ENCODE measurements at places on chromosomes 11 and 22.

DNA sequence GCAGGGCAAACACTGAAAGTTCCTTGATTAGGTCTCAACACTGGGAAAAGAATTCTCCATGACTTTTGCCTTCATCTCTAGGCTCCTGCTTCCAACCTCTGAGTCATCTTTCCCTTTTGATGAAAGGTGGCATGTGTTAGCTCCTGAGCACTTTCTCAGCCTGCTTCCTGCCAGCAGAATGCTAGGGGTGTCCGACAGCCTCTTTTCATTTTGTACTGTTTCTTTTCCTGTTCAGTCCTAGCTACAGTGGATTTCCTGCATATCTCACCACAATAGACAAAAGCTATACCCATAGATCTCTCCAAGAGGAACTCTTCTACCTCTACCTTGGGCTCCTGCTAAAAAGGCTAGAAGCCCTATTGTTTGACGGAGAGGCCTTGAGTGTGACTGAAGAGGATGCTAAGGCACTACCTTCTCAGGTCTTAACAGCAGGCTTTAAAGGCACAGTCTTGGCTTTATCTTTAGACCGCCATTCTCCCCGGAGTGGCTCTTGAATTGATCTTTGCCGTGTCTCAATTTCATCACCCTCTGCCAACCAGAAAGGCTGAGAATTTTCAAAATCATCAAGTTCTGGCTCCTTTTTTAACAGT, 145.5 kb downstream of the RBFOX2 start:
- DNase-seq = no peak

DNA sequence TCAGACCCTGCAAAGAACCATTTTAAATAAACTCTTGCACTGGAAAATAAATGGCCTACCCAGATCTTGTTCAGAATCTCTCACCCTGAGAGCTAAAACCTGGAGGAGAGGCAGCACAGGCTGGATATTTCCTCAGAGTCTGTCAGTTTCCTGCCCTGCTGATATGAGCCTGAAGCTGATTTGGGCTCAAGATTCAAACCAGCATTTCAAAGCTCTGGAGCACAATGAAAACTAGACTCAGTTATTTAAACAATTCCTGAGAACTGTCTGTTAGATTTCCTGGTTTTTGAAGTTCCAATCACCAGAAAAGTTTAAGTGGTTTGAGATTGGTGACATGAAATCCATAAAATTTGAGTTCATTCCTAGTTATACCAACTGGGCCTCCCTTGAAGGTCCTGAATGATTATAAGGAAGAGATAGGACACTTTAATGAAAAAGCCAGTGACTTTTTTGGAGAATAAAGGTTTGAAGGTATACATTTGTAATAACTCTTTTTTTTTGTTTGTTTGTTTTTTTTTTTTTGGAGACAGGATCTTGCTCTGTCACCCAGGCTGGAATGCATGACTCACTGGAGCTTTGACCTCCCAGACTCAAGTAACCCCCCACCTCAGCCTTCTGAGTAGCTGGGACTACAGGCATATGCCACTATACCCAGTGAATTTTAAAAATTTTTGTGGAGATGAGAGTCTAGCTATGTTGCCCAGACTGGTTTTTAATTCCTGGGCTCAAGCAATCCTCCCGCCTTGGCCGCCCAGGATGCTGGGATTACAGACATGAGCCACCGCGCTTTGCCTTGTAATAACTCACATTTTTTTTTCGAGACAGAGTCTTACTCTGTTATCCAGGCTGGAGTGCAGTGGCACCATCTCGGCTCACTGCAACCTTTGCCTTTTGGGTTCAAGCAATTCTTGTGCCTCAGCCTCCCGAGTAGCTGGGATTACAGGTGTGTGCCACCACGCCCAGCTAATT, 8.0 kb upstream of the ESAM start:
- no peak for DNase-seq

DNA sequence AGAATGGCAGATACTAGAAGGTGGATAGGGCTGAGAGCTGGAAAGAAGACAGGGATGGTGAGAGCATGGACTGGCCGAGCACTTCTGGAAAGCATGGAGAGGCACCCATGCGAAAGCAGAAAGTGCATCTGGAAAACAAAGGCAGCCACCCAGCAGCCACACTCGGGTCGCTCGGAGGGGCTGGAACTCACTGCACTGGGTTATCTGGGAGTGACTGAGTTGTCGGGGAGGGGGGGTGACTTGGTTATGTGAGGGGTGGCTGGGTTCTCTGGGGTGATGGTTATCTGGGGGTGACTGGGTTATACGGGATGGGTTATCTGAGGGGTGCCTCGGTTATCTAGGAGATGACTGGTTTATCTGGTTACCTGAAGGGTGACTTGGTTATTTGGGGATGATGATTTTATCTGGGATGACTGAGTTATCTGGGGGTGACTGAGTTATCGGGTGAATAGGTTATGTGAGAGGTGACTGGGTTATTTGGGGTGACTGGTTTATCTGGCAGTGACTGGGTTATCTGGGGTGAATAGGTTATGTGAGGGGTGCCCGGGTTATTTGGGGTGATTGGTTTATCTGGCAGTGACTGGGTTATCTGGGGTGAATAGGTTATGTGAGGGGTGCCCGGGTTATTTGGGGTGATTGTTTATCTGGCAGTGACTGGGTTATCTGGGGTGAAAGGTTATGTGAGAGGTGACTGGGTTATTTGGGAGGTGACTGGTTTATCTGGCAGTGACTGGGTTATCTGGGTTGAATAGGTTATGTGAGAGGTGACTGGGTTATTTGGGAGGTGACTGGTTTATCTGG, 2.6 kb upstream of the PANX2 start:
- DNase-seq = no peak

DNA sequence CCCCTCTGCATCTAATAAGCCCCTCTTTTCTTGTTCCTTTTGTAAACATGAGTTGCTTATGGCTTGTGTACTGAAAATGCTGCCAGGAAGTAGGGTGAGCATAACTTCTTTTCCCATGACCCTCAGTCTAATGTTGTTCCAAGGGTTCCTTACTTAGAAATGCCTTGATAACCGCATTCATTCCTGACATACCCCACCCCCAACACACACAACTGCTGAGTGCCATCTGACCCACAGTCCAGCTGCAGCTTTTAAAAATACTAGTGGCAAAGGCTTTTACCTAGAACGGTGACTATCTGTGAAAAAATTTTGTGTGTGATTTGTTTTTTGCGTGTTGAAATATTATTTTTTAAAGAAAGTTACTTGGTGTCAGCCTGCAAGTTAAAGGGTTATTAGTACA, 52.6 kb downstream of the ARHGAP42 start:
- no peak for DNase-seq

DNA sequence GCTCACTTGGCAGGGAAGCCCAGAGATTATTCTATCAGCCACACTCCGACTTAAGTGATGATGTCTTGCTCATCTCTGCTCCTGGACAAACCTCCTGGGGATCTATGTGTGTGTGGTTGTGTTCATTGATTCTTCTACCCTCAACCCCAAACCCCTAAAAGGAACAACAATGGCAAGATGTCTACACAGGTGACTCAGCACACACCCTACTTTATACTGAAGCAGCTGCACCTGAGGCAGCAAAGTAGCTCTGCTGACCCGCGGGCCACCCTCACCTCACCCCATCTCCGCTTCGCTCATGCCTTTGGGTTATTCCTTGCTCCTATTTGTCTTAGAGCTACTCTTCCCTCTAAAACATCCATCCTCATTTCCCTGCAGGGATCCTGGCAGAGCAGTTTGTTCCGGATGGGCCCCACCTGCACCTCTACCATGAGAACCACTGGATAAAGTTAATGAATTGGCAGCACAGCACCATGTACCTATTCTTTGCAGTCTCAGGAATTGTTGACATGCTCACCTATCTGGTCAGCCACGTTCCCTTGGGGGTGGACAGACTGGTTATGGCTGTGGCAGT, 38.7 kb downstream of the TMEM45B start:
- DNase-seq = no peak

DNA sequence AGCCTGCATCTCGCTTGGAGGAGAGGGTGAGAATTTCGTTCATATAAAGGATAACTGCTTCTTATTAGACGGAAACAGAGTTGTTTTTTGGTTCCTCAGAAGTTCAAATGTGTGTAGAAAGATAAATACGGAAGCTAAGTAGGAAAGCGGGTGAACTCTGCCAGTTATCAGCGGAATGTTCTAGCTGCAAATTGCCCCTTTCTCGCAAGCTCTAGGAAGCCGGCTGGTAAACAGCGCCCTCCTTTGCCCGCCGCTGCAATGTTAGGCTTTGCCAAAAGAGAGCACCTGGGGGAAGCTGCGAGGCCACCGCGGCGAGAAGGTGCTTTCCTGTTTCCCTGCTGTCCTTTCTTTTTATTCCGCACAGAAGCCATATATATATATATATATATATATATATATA, 67.0 kb downstream of the IGLL5 start:
- no peak for DNase-seq

GRCh38 chr11:57154739-57155138, 27.0 kb upstream of the LRRC55 start:
- no peak for DNase-seq

DNA sequence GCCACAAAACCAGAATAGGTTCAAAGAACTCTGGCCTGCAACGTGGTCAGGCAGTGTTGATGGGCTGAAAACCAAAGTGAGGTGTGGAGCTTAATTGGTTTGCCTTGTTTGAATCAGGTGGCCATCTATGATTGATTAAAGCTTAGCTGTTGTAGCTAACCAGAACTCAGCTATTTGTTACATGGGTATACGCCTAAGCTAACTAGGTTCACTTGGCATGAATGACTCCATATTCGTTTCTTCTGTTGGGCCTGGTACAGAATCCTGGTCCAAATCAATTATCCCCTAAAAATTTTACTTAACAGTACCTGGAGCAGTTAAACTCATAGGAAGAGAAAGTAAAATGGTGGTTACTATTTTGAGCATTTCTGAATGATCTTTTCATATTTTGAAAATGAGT, 7.7 kb upstream of the BAIAP2L2 start:
- no peak for DNase-seq

GRCh38 chr11:13902523-13902922, 60.0 kb upstream of the SPON1 start:
- DNase-seq = no peak

DNA sequence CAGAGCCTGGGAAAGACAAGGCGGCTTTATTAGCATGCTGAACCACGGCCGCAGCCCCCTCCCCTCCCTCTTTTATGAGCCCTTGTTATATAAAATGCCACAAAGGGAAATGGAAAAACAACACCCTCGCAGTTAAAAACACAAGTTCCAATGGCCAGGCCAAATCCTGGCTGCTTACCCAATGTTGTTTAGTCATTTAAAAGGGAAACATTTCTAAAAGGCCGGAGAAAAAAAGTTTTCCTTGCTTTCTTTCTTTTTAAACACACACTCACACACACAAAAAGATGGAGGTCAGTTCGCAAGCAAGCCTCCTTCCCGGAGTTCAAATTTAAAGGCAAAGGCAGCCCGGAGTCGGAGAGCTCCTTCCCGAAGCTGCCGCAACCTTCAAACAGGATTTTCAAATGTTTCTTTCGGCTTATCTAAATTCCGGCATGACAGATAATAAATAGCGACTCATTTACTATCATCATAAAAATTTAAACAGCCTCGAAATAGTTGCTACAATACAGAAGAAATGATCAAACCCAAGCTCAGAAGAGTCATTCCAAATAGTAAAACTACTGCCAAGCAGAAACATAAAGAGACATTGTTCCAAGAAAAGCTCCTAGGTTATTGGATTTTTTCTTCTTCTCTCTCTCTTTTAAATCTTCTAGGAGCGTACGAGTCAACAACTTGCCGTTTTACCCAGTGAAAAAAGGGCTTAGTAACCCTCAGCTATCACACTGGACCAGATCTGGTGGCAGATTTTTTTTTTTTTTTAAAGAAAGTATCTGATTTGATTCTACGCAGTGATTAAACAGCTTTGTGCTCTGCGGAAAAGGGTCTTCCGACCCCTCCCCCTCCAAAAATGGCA, 3.5 kb downstream of the PHF21B start:
- no peak for DNase-seq

DNA sequence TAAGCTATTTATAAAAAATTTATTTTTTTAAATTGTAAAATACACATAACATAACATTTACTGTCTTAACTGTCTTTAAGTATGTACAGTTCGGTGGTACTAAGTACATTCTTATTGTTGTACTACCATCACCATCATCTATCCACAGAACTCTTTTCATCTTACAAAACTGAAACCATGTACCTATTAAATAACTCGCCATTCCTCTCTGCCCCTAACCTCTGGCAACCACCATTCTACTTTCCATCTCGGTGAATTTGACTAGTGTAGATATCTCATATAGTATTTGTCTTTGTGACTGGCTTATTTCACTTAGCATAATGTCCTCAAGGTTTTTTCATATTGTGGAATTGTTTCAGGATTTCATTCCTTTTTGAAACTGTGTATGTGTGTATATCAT, 22.6 kb downstream of the USP47 start:
- no peak for DNase-seq

DNA sequence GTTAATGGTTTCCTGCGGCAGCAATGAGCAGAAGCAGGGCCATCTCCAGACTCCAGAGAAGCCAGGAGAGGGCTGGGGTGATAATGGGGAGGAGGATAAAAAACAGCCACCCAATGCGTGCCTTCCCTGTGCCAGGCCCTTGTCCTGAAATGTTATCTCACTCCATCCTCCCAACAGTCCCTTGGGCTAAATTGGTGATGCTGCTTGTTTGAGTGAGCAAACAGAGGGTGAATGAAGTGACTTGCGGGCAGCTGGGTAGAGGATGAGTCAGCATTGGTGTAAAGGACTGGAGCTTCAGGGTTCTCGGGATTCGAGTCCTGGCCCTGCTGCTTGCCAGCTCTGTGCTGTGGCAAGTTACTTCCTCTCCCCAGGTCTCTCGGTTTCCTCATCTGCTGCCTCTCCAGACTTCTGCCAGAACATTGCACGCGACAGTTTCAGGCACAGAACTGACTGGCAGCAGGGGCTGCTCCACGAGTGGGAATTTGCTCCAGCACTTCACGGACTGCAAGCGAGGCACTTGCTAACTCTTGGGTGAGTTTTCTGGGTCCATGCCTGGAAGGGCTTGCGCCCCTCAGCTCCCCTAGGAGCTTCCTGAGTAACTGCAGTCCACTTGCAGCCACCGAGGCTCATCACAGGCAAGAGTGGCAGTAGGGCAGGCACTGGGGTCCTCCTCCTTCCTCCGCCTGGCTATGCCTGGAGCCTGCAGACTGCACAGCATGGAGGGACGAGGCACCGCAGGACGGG, at the start of gene P2RY6:
Gene P2RY6 (plus strand): TSS at position 403 of the 744 bp plus-strand sequence. CDS start 24,181 bp downstream, outside the sequence.
- DNase-seq = peak; percentile 81

DNA sequence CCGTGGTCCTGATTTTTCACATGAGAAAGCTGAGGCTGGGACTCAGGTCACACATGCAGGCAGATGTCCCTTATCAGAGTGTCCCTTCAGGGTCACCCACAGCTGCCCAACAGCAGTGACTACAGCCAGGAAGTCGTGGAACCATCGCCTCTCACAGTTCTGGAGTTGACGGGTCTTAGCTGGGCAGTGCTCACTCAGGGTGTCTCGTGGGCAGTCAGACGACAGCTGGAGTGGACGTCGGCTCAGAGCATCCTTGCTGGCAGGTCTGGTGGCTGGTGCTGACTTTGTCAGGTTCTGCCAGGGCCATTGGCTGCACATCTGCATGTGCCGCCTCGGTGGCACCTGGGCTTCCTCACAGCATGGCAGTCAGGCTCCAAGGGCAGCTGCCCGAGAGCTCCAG, 35.6 kb upstream of the TH start:
- DNase-seq = no peak

DNA sequence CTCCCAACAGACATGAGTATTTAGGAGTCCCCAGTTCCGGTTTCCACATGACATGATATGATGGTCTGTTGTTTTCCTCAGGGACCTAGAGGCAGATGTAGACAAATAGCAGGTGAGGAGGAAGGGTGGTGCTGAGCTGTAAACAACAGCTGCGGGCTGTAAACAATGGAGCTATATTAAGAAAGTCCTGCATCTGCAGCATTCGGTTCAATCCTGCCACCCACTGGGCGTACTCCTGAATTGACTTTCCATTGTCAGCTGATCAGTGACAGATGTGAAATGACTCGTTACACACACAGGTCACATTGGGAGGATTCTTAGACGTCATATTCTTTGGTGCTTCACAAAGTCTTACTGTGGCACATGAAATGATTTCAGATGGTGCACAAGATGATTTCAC, 26.8 kb upstream of the RAG1 start:
- DNase-seq = peak; percentile 32
